Head of caudate nucleus (tissue), 42 donors: ENCODE measurements at places on chromosomes 11 and 22.
A peak's percentile ranks its signal among the peaks of the same experiment; 100 is the strongest.

- DNase-seq: no peak
These were observed 104.1 kb downstream of the ETS1 start for GRCh38 chr11:128483211-128483788.

GRCh38 chr22:30405731-30406130, 8.9 kb downstream of the SEC14L2 start:
- DNase-seq: no peak

DNA sequence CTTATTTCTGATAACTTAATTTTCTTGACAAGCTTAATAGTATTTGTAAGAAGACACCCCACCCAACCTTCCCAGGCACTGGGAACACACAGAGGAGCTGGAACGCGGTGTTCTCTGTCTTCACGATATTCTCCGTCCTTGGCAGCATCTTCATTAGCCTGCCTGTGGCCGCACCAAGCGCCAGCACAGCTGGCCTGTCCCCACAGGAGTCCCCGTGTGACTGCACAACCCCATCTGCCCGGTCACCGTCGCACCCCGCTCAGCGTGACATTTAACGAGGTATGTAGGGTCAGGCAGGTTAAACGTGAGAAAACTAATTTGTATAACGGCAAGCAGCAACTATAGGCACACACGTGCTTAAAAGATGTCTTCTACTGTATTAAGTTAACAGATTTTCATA, 293.3 kb downstream of the BRD1 start:
- DNase-seq: no peak

- no peak for DNase-seq
These were observed 71.7 kb downstream of the PKNOX2 start for GRCh38 chr11:125236072-125236825.

GRCh38 chr11:73968356-73968966, 14.2 kb downstream of the UCP2 start:
- DNase-seq: no peak

DNA sequence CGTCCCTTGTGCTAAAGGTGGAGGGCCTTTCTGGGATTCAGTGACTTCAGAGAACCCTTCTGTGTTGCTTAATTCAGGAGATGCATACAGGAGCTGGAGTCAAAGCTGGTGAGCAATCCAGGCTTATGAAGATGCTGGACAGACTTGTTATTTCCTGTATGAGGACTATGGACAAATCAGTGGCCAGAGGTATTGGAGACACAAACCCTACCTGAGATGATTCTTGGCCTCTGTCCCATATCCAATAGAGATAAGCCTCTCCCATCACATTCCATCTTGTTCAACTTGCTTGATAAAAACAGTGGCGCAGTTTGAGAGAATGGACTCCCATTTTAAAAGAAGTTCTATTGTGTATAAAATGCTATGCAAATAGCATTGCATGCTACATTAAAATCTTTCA, at the start of gene MRGPRX1:
MRGPRX1 (minus strand) TSS at position 101 of the 400 bp plus-strand sequence. CDS start 4,630 bp downstream, outside the sequence.
- DNase-seq: no peak

DNA sequence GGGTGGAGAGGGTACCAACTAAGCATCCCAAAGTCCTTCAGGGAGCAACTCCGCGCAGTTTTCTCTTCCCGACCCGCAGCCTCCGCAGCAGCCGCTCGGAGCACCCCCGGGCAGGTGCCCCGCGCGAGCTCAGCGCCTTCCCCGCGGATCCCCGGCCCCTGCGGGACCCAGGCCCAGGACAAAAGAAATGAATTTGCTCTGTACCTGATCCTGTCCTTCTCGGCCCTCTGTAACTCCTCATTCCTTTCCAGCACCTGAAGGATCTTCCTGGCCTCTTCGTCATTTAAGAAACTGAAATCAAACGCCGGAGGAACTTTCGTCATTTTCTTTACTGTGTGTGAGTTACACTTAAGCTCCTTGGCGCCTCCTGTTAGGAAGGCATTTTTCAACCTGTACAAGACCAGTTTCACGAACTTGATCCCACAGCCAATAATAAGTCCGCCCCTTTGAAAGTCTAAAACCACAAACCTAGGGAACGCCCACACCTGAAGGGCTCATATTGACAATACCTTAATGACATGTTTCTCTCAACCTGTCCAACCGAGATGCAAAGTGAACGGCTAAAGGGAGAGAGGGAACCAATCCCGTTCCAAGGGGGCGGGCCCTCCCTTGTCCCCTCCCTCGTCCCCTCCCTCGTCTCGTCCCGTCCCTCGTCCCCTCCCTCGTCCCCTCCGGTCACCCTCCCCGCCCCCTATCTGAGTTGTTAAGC, at the start of gene EXPH5:
EXPH5 (minus strand) TSS at position 555 of the 709 bp plus-strand sequence; CDS start at position 323, 232 bp downstream.
- peak; percentile 94 for DNase-seq

GRCh38 chr11:131602431-131602830, 232.0 kb downstream of the NTM start:
- DNase-seq: no peak

- DNase-seq: no peak
These were observed 12.1 kb upstream of the SIGIRR start for GRCh38 chr11:426851-427250.
